ELR (cell line): ENCODE measurements at places on chromosomes 6 and 20.

- DNase-seq, result no peak
Observed at GRCh38 chr20:17892189-17892938, 76.2 kb downstream of the SNX5 start.

DNA sequence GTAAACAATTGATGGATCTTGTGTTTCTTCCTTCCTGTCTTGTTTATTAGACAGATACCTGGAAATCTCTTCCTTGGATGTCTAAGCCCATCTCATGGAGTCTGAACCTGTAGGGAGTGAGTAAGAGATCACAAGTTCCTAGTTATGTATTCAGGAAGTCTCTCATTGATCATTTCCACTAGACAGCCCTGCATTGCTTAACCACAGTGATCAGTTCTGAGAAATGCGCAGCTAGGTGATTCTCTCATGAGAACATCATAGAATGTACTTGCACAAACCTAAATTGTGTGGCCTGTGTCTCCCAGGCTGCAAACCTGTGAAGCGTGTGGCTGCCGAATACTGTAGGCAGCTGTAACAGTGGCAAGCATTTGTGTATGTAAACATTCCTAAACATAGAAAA lies 39.1 kb downstream of the FAM120B start:
- DNase-seq, result no peak

GRCh38 chr6:155958550-155958949 lies 502.9 kb upstream of the NOX3 start:
- no peak for DNase-seq

GRCh38 chr20:59103573-59103972 lies 60.0 kb upstream of the ZNF831 start:
- DNase-seq, result no peak

DNA sequence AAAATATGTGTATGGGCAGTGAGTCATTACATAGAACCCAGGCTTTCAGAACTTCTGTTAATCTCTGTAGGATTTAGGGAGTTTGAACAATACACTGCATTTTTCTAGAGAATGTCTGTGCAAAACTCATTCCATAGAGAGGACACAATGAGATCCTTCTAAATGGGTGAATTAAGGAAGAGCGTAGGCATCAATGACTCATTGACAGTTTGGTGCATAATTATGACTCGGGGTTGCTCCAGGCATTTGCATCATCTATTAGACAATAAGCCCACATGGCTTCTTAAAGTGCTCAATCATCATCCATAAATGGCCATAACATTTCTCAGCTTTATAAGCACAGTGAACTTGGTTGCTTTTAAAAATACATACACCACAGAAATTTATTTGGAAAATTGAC lies 625.5 kb downstream of the CDH26 start:
- DNase-seq, result no peak

DNA sequence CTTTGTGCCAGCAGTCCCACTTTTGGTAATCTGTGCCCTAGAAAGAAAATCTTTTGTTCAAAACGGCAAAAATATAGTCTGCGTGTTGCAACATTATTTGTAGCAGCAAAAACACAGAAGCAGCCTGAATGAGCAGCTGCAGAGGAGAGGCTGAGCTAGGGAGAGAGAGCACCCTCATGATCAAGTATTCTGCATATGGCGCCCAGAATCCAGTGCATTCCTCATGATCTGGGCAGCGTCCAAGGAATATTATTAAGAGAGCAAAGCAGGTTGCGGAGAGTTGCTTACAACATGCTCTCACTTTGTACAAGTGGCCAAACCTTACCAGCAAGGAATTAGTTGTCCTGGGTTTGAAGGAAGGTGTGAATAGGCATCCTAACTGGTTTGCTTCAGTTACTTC lies 25.9 kb downstream of the KIZ start:
- DNase-seq, result no peak

GRCh38 chr6:145139140-145139850 lies 596.0 kb downstream of the EPM2A start:
- DNase-seq, result peak; percentile 11

DNA sequence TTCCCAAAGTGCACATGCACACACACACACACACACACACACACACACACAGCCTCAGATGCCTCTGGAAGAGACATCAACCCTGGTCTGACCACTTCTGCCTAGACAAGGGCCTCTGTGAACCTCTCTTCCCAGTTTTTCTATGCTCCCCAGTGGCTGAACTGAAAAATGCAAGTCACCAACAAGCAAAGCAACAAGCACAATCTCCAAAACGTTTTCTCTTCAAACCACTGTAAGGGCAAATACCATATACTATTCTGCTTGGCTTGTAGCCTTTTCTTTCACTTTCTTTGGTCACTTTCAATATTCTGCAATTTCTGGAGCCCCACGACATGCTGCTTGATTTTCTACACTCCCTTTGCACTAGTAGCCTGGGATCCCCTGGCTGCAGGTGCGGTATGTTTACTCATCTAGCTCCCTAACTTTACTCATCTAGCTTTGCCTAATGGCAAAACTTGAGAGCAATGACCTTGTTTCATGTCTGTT lies 121.4 kb upstream of the DST start:
- DNase-seq, result peak; percentile 64

DNA sequence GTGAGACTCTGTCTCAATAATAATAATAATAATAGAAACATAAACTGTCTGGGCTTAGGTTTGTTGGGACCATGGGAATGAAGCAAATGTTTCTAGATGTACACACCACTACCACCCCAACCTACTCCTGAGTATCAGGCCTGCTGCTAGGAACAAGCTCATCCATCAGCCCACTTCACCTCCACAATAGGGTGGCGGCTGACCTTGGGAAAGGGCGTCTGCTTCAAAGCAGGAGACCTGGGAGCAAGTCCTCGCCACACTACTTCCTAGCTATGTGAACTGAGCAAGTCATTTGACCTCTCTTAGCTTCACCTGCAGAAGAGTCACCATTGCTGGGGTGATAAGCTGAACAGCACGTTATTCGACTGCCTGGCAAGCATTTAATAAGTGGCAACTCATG lies 3.1 kb upstream of the FOXP4 start:
- no peak for DNase-seq

GRCh38 chr20:1267161-1267560 lies 1.1 kb downstream of the SNPH start:
- no peak for DNase-seq

GRCh38 chr6:14670806-14671205 lies 553.2 kb downstream of the CD83 start:
- DNase-seq, result no peak

GRCh38 chr6:92962846-92963245 lies 456.5 kb downstream of the EPHA7 start:
- no peak for DNase-seq

DNA sequence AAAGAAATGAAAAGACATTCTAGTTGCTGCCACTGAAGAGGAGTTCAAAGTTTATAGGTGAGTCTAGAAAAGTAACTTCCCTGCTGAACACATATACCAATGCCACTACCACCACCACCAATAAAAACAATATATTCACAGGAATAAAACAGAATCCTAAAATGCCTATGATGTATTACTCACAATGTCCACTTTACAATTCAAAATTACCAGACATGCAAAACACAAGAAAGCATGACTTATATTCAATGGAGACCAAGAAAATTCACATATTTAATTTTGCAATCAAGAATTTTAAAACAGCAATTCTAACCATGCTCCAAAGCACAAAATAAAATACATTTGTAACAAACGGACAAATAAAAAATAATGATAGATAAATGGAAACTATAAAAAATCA lies 385.3 kb upstream of the RUNX2 start:
- no peak for DNase-seq

DNA sequence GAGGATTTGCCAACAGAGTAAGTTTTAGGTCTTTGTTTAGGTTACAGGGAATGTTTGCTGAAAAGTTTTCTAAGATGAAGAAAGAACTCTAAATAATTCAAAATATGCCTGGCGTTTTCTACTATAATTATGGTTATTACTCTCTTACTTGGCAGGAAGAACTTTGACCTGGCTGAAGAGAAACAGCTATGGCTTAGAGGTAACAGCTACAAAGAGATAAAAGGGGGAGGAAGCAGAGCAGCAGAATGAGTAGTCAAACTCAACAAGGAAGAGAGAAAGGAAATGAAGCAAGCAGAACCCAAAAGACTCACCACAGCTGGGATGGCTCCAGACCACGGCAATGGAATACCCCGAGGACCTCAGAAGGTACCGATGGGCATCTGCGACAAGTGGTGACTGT lies 95.6 kb downstream of the KIF16B start:
- DNase-seq, result no peak

DNA sequence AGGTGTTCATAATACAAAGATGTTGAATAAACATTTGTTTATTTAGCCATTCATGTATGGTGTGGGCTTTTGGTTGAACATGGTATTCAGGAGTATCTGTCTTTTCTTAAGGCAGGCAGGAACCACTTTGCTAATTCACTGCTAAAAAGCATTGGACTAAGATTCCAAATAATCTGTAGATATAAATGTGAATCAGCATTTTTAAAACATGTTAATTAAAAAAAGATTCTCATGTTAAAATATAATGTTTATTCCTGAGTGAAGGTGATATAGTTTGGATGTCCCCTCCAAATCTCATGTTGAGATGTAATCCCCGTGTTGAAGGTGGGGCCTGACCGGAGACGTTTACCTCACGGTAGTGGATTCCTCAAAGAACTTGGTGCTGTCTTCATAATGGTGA lies 19.3 kb downstream of the CRISP1 start:
- no peak for DNase-seq

GRCh38 chr6:13952101-13952500 lies 27.3 kb downstream of the RNF182 start:
- no peak for DNase-seq

DNA sequence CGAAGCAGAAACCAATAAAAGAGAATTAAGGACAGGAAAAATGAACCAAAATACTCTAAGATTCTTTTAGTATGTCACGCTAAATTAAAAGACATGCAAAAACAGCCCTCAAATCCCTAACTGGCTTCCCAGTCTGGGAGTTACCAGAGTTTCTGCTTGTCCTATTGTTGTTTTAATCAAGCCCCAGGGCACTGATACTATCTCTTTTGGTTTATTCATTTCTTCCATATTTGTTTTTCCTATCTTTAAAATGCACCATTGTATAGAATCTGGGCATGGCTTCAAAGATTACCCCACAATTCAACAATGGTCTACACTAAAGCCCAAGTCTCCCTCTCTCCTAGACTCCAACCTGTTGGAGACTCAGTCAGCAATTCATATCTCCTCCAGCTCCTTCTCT lies 169.1 kb downstream of the MYLK4 start:
- no peak for DNase-seq

DNA sequence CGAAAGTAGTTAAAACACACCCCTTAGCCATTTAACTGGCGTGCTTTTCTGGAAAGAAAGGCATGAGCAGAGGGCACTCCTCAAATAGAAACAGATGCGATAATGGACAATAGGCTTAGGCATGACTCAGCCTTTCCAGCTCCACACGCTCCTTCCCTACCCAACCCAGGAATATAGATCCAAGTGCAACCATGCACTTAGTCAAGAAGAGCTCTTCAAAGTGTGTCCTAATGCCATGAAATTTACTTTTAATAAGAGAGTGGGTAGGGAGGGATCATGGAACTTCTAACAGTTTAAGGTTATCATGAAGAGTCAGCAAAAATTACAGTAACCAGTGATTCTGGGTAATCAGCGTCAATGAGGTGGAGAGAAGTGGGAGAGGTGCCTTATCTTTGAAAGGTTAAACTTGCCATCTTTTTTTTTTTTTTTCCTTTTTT lies 2.4 kb upstream of the EFHC1 start:
- DNase-seq, result peak; percentile 79

- peak; percentile 80 for DNase-seq
Observed at GRCh38 chr6:6875818-6876470, 231.8 kb upstream of the RREB1 start.

DNA sequence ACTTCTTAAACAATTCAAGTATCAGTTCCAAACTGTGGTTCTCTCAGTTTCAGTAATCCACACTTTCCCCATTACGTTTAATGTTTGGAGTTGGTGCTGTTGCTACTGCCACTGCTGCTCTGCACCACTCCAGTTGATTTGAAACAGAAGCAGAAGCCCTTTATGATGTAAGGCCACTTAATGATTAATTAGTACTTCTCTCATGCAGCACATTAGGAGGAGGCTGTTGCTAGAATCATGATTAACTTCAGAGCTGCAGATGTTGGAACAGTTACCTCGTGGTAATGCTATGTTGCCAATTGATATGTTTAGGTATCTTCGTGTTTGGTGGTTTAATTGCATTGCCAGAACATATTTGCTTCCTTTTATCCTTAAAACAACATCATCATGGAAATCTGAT lies 986.2 kb upstream of the CITED2 start:
- DNase-seq, result no peak

DNA sequence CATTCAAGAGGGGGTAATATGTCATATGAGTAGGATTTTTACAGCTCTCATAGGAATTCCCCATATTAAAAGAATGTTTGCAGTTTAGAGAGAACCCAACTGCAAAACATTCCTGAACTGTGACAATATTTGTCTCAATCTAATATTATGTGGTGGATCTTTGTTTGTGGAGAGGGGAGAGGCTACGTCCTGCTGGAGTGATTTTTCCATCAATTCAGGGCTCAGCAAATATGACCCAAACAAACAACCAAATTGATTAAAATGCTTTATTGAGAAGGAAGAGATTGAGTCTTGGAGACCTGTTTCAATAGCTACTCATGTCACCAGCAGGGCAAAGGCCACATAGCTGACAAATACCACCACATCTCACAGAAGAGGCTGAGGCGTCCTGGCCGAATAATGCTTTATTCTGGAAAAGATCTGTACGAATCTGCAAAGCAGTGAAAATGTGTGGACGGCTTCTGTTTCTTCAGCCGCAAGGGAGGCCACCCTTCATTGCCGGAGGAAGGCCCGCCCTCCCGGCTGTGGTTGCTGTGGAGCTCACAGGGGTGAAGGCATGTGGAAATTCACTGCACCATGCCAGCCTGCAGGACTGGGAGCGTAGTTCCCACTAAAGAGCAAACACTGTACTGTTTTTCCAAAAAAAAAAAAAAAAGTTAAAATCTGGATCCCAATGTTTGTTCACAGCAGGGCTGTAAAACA lies 89.7 kb upstream of the QKI start:
- no peak for DNase-seq

DNA sequence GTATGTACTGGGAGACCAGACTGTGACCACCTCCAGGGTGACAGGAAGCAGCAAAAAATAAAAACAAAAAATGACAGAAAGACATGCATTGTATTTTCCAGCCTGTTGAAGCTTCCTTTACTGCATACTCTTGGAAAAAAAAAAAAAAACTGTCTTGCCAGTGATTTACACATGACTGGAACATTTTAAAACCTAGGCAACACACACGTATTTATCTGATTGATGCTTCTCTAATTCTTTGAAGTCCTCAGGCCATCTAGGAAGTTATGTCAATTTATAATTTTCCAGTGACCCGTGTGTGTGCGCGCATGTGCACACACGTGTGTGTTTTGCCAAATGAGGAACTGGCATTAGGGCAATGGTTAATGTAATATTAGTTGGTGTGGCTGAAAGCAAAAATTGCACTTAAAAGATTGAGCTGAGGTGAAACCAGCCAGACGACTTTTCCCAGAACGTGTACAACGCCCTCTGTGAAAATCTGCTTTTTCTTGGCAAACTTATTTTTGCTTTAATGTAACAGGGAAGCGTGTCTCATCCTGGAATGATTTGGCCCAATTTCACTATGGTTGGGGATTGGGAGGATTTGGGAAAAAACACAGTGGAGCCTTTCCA lies 315.2 kb downstream of the TFAP2A start:
- DNase-seq, result no peak

- DNase-seq, result no peak
Observed at GRCh38 chr6:29959467-29959866, 17.1 kb downstream of the HLA-A start.

- DNase-seq, result peak; percentile 58
Observed at GRCh38 chr20:64261138-64261537, 5.6 kb downstream of the PCMTD2 start.

GRCh38 chr20:9496155-9496554 lies 18.2 kb upstream of the LAMP5 start:
- DNase-seq, result no peak

GRCh38 chr20:39090906-39091305 lies 128.8 kb downstream of the DHX35 start:
- no peak for DNase-seq
